Activated CD8-positive, alpha-beta T cell treated with anti-CD3 and anti-CD28 coated beads for 36 hours (primary cell): ENCODE measurements at places on chromosomes 2 and 18.

DNA sequence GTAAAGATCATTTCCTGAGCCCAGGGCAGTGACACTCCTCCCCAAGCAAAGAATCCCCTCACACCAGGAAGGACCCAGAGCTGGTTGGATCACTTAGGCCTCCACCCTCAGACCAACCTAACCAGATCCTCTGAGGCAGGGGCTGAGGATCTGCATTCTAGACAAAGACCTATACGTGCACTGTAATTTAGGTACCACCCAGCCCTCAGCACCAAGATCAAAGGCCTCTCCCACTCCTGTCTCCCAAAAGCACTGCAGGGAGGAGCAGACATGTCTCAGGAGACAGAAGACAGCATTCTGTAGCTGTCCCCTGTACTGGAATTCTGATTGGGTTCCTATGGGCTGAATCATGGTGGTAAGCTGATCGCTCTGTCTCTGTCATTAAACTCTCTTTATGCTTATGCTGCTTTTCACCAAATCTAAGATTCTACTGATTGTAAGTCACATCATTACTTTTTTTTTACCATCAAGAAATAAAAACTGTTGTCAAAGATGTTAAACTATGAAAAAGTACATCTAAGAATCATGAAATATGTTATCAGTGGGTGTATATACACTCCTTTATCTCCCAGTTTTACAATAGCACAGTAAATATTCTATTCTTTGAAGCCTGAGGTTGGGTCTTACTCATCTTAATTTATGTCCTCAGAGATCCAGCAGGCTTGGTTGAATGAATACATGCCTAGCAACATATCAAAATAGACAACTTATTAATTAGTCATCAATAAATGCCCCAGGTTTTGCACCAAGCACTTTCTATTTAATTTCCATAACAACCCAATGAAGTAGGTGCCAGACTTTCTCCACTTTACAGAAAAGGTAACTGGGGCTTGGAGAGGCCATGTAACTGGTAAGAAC, 28.3 kb downstream of the MCFD2 start:
- no peak for DNase-seq

GRCh38 chr18:5891854-5892215, 3.5 kb downstream of the TMEM200C start:
- no peak for DNase-seq

- DNase-seq, result no peak
Measured at GRCh38 chr2:160380000-160380570, 113.5 kb downstream of the RBMS1 start.

GRCh38 chr18:286515-287310, 18.9 kb upstream of the THOC1 start:
- DNase-seq, result no peak

GRCh38 chr2:62408241-62408677, 97.7 kb downstream of the TMEM17 start:
- no peak for DNase-seq

DNA sequence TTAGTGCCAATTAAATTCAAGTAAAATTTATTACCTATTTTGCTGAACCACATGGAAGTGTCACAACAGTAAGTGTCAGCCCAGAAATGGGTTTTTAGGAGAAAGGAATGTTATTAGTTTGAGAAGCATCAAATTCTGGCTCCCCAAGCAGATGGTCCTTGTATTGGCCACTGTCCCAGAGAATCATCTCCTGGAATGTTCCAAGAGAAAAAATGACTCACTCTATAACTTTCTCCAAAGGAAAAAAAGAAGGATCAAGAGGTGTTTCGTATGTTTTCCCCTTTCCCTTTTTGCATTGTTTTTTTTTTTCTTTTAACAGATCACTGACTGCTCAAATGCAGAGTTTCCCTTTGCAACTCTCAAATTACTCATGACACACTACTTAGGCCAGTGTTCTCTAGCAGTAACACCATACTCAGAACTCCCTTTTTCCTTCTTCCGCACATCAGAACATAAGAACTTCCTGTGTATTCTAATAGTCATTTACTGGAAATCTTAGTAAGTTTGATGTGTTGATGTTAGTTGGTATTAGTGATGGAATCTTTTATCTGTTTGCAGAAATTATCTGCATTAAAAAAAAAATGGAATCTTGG, 390.3 kb downstream of the GPD2 start:
- DNase-seq, result no peak

DNA sequence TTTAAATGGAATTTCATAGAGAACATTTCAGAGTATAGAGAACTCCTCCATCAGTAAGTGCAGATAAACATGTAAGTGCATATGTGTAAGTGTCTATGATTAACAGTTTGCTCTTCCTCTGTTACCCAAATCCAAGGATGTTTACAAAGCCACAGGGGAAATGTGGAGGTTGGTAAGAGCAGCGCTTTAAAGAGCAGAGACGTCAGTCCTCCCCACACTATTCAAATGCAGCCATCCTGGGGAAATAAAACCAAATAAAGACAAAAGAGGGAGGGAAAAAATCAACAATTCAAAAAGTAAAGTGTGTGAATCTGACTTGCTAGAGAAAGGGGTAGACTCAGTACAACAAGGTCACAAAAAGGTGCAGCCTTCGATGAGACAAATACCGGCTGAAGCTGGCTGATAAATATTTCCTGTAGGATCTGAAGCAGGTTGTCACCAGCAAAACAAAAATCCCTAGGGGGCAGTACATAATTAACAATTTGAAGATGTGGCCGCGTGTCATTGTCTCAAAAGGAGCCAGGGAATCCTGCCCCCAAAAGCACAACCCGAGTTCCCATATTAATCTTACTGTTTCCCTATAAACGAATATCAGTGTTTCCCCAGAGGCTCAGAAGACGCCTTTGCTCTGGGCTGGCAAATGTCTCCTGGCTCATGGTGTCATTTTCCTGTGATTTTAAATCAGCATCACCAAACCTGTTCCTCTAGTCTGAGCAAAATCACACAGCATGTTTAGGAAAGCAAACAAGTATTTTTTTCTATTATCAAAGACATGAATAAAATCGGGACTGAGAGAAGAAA, 216.5 kb downstream of the CDCA7 start:
- no peak for DNase-seq

- no peak for DNase-seq
Measured at GRCh38 chr2:108263401-108263800, 23.6 kb downstream of the SULT1C3 start.

- no peak for DNase-seq
Measured at GRCh38 chr2:123688231-123688940, 336.7 kb upstream of the CNTNAP5 start.

DNA sequence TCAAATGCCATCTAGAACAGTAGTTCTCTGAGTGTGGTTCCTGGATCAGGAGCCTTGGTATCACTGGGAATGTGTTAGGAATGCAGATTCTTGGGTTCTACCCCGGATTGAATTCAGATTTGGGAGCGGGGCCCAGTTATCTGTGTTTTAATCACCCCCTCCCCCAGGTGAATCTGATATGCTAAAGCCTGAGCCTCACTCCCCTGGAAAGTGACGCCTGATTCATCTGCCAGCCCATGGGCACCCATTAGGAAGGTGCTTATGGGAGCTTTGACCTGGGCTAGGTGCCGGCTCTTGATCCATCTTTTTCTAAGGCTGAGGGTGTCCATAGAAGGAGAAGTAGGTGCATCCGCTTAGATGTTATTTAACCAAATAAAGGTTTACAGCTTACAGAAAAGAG, 199.4 kb downstream of the NEDD4L start:
- no peak for DNase-seq

- no peak for DNase-seq
Measured at GRCh38 chr2:63364866-63365265, 223.4 kb downstream of the WDPCP start.

- DNase-seq, result peak; percentile 36
Measured at GRCh38 chr2:86788165-86788564, 2.5 kb downstream of the CD8A start.

DNA sequence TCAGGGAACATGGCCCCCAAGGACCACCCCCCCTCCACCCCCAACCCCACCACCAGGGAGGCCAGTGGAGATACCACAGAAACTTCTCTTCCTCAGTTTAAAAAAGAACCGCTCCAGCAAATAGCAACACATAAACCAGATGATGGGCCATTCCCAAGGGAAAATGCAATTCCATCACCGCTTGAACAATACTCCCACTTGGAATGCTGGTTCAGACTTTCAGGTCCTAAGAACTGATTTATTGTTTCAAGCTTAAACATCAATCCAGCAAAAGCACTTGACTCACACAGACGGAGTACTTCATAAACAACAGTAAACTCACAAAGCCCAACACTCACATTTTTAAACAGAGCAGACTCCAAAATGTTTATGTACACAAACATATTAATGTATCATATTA, 6.9 kb downstream of the HDAC4 start:
- no peak for DNase-seq

GRCh38 chr2:11305958-11306357, 38.5 kb downstream of the ROCK2 start:
- DNase-seq, result no peak

- DNase-seq, result no peak
Measured at GRCh38 chr2:145569108-145569507, 1049.2 kb upstream of the ZEB2 start.

DNA sequence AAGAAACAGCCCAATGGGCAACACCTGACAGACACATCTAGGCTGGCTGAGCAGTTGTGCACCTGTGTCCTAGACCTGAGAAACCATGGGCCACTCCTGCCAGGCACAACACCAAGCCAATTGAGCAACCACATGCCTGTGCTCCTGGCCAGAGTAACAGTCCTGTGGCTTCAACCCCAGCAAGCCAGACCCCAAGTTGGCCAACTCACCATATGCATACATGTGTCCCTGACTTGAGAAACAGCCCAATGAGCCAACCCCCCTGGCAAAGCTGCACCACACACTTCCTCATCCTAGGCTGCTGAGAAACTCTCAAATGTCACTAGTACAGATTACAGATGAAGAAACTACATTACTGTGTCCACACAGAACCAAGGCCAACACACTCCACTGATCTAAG, 36.6 kb downstream of the USP34 start:
- DNase-seq, result no peak

DNA sequence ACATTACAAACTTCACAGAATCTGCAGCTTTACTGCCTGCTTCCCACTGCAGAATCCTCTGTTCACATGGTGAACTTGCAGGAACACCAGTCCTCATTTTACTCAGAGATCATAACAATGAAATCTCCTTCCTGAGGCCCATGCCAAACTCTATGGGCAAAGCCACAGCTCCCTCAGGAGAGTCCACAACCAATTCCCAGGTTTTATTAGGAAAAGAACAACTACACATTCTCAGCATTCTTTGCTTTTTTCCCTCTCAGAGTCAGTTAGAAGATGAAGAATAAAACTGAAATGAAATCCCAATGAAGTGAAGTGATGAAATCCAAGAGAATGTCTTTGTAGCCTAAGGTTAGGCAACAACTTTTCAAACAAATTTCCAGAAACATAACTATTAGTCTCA, 233.7 kb downstream of the DSEL start:
- no peak for DNase-seq

- DNase-seq, result no peak
Measured at GRCh38 chr2:145020694-145021093, 500.8 kb upstream of the ZEB2 start.

- no peak for DNase-seq
Measured at GRCh38 chr18:63208676-63209075, 110.9 kb downstream of the BCL2 start.

- no peak for DNase-seq
Measured at GRCh38 chr2:239561446-239562001, 160.7 kb upstream of the HDAC4 start.

DNA sequence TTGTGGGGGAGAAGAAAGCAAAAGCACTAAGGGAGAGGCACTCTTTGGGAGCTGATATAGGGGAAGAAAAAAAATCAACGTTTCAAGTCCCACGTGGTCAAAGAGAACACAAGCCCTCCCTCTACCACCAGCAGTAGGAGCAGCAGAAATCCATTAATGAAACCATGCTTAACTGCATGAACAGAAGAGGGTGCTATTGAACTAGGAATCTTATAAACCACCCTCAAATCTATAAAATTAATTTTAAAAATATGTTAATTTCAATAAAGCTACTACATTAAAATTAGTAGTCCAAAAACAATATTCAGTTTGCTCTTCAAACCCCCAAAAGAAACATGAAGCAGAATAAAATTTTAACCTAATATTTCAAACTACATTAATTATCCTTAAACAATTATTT, 147.8 kb downstream of the TMEM18 start:
- peak; percentile 22 for DNase-seq

- DNase-seq, result no peak
Measured at GRCh38 chr2:237141571-237142051, 55.9 kb downstream of the COPS8 start.

DNA sequence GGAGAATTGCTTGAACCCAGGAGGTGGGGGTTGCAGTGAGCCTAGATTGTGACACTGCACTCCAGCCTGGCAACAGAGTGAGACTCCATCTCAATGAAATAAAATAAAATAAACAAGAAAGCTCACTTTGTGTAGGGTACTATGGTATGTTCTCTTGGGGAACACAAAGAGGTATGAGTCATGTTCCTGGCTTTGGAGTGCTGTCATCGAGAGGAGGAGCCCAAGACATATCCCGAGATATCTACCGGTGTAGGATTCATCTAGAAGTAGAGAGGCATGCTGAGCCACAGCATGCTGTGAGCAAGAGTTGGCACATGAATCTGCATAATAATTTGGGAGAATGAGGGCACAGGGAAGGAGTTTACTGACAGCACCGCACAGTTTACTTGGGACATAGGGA, 244.9 kb upstream of the EPHA4 start:
- DNase-seq, result no peak

GRCh38 chr2:240429341-240429871, 6.1 kb upstream of the GPC1 start:
- DNase-seq, result no peak

GRCh38 chr2:120832296-120833070, 96.8 kb downstream of the GLI2 start:
- DNase-seq, result no peak

GRCh38 chr2:159326569-159327255, 40.2 kb upstream of the WDSUB1 start:
- DNase-seq, result no peak

DNA sequence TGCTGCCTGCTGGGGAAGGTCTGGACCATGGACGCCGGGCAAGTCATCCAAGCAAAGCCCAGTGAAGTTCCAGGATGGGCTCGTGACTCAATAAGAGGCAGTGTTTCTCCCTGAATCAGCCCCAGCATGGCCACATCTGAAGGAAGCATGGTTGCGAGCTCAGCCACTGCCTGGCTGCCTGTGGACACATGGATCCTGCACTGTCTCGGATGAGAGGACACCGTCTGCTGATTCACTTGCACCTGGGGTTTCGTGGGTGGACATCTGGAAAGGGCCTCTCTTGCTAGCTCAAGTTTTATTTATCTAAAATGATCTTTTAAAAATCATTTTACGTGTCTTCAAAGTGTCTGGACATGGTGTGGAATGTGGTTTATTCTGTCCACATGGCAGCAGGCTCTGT, 224.8 kb upstream of the FN1 start:
- DNase-seq, result no peak

DNA sequence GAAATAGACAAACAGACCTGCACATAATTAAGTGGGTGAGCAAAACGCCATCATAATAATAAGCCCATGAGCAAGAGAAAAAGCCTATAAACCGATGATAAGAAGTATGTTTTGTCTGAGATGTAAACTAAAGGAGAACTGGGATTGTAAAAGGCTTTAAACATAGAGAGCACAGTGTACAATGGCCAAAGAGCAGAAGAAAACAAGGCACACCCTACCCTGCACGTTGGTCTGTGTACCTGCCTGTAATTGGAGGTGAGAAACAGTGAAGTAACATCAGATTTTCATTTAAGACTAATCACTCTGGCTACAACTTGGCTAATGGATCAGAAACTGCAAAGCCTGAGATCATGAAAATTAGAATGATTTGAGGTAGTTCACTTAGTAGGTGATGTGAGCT, 1094.7 kb upstream of the GYPC start:
- DNase-seq, result no peak
